ENCODE measurements at places on chromosomes 7 and 10. TPM values are rescaled to one million over a fixed set of nuclear protein-coding genes. Genes with fewer than 3 reads are reported as not detected.

FBXL15 gene
- total RNA-seq: 36.1 TPM

JMJD1C gene
- 435 TPM for total RNA-seq

COL17A1 gene
- total RNA-seq: 0.04 TPM

DNA sequence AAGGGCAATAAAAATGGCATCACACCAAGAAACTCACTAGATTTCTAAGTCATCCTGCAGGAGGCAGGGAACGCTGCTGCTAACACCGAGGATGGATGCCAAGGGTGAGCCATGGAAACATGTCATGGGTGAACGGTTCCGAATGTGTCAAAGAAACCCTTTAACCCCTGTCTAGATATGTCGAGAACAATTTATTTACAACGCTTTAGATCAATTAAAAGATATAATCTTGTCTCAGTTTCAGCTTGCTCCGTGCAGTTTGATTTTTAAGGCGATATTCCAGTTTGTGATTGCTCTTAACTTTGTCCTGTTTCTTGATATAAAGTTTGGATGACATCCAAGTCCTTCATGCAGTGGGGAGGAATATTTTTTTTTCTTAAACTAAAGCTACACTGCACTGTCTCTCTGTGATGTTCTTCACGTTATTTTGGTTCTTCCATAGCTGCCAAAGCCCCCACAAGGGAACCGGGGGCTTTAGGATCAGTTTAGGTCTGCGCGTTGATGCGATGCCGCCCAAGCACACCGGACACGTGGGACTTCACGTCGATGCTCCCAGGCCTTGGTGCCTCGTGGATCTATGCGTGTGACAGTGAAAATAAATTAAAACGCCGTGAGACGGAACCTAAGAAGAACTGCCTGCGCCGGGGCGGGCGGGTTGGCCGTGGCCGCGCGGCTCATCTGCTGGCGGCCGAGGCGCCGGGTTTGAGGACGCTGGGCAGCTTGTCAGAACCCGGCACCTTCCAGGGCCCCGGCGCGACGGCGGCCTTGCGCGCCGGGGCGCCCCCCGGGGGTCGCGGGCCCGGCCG is 220.3 kb downstream of the PHTF2 start:
- peaks cover 28% of the 10 kb centered on the region for H3K4me1 ChIP-seq
- DNase-seq: peak; percentile 37
- H3K4me3 ChIP-seq: peak overlapping the region; percentile 61
- H3K27ac ChIP-seq: no peak overlapping the region
- H3K36me3 ChIP-seq: no peaks in the 10 kb centered on the region

GIMAP1 gene
- not detected for total RNA-seq

DNA sequence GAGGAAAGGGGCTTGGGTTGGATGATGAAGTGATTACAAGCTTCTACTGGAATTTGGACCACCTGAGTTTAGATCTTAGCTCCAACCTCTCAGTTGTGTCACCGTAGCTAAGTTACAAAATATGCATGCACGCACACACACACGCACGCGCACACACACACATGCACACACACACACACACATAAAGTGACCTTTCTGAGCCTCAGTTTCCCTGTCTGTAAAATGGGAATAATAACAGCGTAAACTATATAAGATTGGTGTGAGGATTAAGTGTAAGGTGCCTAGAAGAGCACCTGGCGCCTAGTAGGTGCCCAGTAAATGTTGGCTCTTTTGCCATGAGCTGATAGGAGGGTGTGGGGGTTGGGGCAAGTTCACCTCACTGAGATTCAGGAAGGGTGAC is 12.6 kb upstream of the AQP1 start:
- no peak overlapping the region for H3K4me3 ChIP-seq
- H3K27ac ChIP-seq: no peak overlapping the region
- H3K27me3 ChIP-seq: no peaks in the 10 kb centered on the region
- no peaks in the 10 kb centered on the region for H3K36me3 ChIP-seq
- DNase-seq: no peak

DNA sequence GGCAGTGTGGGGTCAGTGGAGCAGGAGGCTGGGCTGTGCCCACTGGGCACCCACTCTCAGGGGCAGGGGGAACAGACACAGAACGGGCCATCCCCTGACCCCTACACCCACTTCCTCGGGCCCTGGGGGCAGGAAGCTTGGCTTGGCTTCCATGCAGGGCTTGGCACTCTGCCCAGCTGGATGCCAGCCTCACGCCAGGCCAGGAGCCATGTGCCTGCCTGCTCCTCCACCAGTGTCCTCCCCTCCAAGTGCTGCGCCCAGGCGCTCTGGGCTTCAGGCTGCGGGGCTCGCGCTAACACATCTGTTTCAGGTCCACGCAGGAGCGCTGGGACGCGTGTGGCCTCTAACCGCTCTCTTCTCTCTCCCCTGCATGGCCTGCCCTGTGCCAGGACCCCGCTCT is 12.7 kb downstream of the LDB3 start:
- DNase-seq: no peak
- no peak overlapping the region for H3K27ac ChIP-seq
- no peak overlapping the region for H3K4me3 ChIP-seq
- H3K27me3 ChIP-seq: no peaks in the 10 kb centered on the region

DNA sequence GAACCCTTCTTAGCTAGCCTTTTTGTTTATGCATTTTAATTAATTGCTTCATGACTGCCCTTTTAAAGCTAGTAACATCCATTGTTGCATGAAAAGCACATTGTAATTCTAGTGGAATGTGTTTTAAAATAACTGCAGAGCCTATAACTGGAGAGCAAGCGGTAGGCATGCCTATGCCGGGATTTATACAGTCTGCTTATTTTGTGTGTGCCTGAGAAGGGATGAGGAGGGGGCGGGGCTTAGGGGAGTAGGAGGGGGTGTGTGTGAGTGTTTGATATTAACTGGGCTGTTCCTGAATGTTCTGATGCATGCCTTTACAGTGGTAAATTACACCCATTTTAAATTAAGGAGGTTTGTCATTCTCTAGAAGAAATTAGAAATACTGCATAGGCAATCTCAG is 208.1 kb downstream of the TCF7L2 start:
- H3K4me1 ChIP-seq: peaks cover 52% of the 10 kb centered on the region
- H3K4me3 ChIP-seq: no peak overlapping the region
- H3K36me3 ChIP-seq: peaks cover 57% of the 10 kb centered on the region

STMP1 gene
- total RNA-seq: 23.0 TPM
